Osteoblast (primary cell): ENCODE measurements at places on chromosomes 6 and 20. TPM values are rescaled to one million over a fixed set of nuclear protein-coding genes. Genes with fewer than 3 reads are reported as not detected.

SLC13A3 gene
- 0.59 and 1.8 TPM in 2 replicates for total RNA-seq

- H3K4me1 ChIP-seq: no peaks in the 10 kb centered on the region
- H3K27ac ChIP-seq: no peak overlapping the region
- DNase-seq: no peak
- no peak overlapping the region for H3K4me3 ChIP-seq
- H3K36me3 ChIP-seq: no peaks in the 10 kb centered on the region
These were observed 22.1 kb downstream of the NRSN1 start for GRCh38 chr6:24148154-24148570.

DNA sequence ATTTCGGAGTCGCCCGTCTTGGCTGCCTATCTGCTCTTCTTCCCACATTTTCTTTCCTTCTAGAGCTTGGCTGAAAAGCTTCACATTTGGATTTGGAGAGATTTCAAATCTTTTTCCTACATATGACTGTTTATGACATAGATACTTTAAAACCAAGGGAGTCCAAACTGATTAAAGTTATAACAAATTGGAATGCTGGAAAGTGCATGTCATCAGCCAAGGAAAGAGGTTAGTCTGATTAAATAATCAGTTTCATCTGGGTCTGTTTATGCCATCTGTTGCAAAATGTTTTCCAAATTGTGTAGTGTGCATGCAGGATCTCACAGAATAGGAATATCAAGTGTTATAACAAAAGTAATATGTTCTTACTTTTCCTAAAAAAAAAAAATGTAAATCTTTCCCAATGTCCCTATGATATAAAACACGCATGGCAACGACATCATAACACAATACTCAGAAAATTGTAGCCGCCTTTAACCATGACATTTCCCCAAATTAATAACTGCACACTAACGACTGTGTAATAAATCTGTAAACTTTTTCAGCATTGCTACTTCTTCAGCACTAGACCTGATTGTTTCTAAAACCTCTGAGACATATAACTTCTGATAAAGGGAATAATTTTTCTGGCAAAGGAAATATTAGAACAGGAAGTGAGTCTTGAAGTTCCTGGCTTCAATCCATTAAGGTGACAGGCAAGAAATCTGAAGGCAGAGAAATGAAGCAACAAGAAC lies 230.2 kb upstream of the FOXQ1 start:
- no peak overlapping the region for H3K4me3 ChIP-seq
- no peaks in the 10 kb centered on the region for H3K27me3 ChIP-seq
- DNase-seq: no peak
- no peak overlapping the region for H3K27ac ChIP-seq
- H3K36me3 ChIP-seq: no peaks in the 10 kb centered on the region

RSPH9 gene
- under 0.01 and 0.36 TPM in 2 replicates for total RNA-seq

- no peak for DNase-seq
- no peak overlapping the region for H3K27ac ChIP-seq
- peaks cover 8% of the 10 kb centered on the region for H3K27me3 ChIP-seq
- H3K4me3 ChIP-seq: no peak overlapping the region
These were observed 74.1 kb downstream of the BFSP1 start for GRCh38 chr20:17457079-17457478.

GRCh38 chr6:37005827-37006567 lies 542 bp downstream of the FGD2 start:
- no peak for DNase-seq
- peaks cover 9% of the 10 kb centered on the region for H3K4me1 ChIP-seq
- H3K36me3 ChIP-seq: no peaks in the 10 kb centered on the region
- no peak overlapping the region for H3K27ac ChIP-seq

DNA sequence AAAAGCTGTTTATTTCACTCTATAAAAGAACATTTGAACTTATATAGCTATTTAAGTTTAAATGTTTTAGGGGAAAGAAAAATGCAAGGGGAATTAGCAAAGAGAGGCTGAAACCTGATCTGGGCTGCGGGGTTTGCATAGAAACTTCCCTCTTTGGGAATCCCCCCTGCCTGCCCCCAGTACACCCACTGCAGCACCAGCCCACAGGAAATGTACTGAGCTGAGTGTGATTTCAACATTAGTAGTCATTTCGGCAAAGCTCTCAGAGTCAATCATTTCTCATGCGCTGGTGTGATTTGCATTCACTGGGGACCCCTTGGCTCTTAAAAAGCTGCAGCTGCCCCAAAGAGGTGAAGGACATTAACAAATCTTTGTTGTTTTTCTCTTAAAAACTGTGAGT lies 859.4 kb downstream of the MAFB start:
- DNase-seq: no peak
- H3K27ac ChIP-seq: no peak overlapping the region
- peak overlapping the region; percentile 6 for H3K4me3 ChIP-seq

- no peak for DNase-seq
- no peak overlapping the region for H3K27ac ChIP-seq
- H3K27me3 ChIP-seq: no peaks in the 10 kb centered on the region
- no peak overlapping the region for H3K4me3 ChIP-seq
These were observed 170.7 kb downstream of the CLIC5 start for GRCh38 chr6:45844986-45845385.

FOXF2 gene
- total RNA-seq: 1.1 and 2.1 TPM in 2 replicates

DNA sequence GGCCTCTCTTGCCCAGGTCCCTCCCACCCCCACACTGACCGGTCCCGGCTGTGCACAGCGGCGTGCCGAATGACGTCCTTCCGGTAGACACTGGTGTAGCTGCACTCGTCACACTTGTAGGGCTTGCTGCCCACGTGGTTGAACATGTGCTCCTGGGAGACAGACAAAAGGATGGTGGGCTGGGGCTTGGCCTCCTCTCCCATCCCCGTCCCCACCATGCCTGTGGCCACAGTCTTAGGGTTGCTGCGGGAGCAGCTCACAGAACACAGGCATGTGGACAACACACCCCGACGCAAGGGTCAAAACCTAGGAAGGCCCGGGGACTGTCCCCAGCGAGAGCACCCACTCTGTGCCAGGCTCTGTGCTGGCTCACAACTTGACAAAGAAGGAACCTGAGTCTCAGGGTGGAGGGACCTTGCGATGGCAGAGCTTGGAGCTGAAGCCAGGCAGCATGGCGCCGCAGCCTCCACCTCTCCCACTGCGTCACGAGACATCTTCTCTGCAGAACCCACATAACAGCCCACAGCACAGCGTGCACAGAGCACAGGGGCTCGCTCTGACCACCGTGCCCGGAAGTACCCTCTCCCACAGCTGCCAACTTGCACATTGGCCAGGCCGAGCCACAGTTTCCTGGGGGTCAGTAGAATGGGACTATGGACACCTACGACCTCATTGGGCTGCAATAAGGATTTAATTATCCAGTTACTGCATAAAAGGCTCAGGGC lies 9.8 kb downstream of the ZNF335 start:
- peaks cover 94% of the 10 kb centered on the region for H3K36me3 ChIP-seq
- no peak overlapping the region for H3K4me3 ChIP-seq
- DNase-seq: peak; percentile 39
- no peaks in the 10 kb centered on the region for H3K27me3 ChIP-seq
- H3K27ac ChIP-seq: no peak overlapping the region

GRCh38 chr20:23157734-23158133 lies 71.6 kb upstream of the CD93 start:
- no peak overlapping the region for H3K27ac ChIP-seq
- H3K4me3 ChIP-seq: no peak overlapping the region
- no peaks in the 10 kb centered on the region for H3K36me3 ChIP-seq
- no peak for DNase-seq
- H3K4me1 ChIP-seq: peaks cover 47% of the 10 kb centered on the region
- H3K27me3 ChIP-seq: no peaks in the 10 kb centered on the region
